ENCODE measurements at places on chromosomes 11 and 22.

DNA sequence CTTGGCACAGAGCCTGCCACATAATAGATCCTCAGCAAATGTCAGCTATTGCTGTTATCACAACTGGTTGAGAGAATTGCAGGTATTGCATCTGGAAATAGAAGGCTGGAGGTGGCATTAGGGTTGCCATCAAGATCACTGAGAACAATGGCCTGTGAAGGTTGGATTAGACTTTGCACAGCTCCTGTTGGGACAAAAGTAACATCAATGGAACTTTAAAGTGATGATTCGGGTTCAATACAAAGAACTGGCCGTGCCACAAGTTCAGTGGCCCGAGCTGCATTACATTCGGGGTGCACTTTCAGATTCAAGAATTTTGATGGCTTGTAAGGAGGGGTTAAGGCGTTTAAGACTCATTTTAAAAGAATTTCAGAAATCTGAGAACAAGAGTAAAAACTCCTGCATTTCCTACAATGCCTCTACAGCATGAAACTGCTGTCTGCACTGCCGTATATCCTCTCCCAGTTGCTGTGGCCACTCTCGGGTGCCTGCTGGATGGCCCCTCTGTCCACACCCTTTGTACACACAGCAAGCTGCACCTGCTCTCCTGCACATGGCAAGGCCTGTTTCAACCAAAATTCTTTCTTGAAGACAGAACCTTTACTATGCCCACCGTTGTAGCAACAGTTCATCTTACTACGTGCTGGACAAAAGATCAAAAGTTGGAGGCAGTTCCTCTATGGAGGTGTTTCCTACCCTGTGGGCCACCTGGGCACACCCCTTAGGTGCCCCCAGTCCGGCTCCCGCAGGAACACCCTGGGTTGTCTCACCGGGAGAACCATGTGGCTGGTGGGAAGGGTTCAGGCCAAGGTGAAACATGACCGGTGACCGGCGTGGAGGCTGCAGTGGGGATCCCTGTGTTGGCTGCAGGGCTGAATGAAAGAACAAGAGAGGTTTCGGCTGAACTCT lies 17.5 kb upstream of the SHANK2 start:
- DNase-seq = no peak

GRCh38 chr11:103594283-103594682 lies 442.2 kb upstream of the DDI1 start:
- DNase-seq = no peak

DNA sequence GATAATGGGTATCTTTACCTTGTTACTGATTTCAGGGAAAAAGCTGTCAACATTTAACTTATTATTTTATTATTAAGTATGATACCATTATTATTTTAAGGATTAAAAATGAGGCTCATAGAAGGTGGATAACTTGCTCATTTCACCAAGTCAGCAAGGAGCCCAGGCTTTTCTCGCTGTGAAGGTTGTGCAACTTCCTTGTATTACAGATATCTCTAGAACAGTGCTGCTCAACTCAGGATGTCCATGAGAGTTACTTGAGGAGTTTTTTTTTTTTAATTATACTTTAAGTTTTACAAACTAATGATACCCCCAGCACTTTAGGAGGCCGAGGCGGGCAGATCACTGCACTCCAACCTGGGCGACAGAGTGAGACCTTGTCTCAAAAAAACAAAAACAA lies 98.2 kb downstream of the INSC start:
- DNase-seq = no peak

DNA sequence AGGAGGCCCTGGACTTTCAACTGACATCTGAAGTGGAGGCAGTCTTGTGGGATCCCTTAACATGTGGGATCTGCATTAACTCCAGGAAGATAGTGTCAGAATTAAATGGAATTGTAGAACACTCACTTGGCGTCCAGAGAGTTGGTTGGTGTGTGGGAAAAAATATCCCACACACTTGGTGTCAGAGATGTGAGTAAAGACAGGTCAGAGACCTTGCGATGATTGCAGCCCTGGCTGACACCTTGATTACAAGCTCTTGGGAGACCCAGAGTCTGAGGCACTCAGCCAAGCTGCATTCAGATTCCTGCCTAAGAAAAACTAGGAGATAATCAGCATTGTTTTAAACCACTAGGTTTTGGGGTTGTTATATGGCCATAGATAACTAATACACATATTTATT lies 7.2 kb upstream of the TPCN2 start:
- no peak for DNase-seq

GRCh38 chr11:68575025-68575665 lies 109.2 kb upstream of the GAL start:
- no peak for DNase-seq

GRCh38 chr22:43200031-43200430 lies 13.1 kb upstream of the TTLL12 start:
- no peak for DNase-seq

DNA sequence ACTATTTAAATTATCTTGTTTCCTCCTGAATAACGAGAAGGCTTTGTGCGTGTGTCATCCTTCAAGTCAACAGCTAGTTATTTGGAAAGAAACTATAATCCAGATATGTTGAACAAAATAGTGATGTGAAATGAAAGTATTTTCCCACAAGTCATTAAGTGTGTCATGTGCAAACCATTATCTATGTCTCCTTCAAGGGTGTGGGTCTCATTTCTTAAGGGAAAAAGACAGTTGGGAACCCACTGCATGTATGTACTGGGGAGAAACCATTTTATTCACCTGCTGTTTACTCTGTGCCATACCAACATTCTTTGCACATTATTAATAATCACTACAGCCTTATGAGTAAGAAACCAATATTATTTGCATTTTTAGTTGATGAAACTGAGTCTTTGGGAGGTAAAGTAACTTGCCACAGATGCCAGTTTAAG lies 145.3 kb upstream of the CTSC start:
- no peak for DNase-seq

DNA sequence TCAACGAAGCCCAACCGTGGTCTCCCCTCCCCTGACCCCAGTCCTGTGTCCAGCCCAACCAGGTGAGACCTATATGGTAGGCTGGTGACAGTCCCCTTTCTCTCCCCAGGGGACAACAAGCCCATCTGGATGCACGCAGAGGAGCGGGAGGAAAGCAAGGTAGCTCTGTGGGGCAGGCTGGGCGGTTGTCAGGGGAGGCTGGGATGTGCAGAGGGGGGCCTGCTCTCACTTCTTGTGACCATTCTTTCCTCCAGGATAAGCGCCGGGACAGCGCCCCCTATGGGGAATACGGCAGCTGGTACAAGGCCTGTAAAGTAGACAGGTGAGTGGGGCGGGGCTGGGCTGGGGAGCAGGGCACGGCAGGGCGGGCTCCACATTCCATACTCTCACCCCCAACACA lies 3.5 kb upstream of the RAB1B start:
- no peak for DNase-seq

- no peak for DNase-seq
Measured at GRCh38 chr22:45238957-45239680, 1.6 kb downstream of the KIAA0930 start.

DNA sequence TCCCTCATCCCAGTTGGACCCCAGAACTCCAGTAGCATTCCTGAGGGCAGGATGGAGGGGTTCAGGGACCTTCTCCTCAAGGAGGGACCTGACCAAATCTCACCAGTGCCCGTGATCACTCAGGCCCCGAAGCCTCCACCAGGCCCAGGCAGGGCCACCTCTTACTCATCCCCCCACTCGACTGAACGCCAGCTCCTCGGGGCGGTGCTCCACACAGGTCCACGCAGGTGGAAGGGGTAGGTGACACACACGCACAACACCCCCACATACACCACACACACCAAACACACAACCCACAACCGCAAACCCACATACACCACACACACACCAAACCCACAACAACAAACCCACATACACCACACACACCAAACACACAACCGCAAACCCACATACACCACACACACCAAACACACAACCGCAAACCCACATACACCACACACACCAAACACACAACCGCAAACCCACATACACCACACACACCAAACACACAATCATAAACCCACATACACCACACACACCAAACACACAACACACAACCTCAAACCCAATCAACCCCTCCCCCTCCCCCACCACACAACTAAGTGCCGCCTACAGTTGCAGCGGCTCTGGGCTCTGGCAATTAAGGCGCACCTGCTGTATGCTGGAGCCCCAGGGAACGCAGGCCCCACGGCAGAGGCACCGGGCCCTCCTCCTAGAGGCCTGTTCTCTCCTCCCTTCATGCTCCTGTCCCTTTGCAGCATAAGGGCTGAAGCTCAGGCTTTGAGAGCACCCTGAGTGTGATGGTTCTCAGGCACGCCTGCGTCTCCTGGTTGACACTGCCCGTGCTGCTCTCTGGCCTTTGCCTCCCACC lies 1318.1 kb downstream of the TBC1D22A start:
- DNase-seq = no peak

GRCh38 chr22:48161298-48161697 lies 1398.8 kb downstream of the TBC1D22A start:
- DNase-seq = no peak

- no peak for DNase-seq
Measured at GRCh38 chr22:21921729-21922128, 30.9 kb downstream of the PPM1F start.

- no peak for DNase-seq
Measured at GRCh38 chr11:118521892-118522311, 5.4 kb upstream of the TTC36 start.

DNA sequence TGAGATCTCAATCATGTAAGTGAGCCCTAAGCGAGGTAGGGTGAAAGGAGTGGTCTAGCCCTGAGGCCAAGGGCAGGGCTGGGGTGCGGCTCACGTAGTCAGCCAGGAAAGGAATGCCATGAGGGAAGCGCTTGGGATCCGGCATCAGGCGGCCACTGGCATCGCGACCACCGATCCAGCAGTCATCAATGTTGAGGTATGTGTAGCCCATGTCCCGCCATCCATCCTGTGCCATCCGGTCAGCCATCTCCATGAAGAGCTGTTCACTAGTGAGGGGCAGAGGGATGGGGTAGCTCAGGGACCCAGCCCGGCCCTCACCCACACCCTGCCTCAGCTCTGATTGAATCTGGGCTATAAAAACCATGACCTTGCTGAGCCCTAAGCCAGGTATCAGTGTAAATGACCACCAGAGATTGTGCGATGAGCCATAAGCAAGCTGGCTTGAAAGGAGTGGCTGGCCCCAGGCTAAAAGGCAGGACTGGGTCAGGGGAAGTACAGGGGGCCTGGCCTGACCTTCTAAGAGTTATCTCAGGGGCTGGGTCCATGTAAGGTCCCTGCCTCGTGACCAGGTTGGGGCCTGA lies 2.9 kb downstream of the NAGA start:
- no peak for DNase-seq

DNA sequence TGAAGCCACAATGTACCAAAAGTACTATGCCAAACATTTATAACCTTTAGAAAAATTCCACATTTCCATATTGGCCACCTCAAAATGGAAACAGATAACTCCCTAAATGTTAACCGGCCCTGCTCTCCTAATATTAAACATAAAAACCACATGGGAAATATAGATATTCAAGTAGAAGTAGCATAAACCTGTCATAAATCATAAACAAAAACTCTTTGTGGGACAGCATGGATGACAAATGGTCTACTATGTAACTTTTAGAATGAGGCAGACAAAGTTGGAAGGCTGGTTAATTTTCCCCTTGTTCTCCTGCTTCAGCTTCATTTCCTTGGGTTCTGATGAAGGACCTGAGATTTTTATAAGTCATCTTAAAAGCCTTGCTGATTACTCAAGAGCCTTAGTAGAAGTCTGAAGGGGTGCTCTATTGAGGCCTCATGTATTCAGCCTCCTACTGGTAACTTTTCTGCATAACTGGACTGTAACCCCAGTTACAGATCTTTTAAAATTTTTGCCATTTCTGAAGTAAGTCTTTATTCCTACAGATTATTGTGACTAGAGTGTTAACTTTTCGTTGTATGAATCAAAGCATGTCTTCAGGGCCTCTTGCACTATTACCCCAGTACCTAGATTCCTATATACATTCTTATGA lies 116.4 kb downstream of the STIM1 start:
- no peak for DNase-seq

DNA sequence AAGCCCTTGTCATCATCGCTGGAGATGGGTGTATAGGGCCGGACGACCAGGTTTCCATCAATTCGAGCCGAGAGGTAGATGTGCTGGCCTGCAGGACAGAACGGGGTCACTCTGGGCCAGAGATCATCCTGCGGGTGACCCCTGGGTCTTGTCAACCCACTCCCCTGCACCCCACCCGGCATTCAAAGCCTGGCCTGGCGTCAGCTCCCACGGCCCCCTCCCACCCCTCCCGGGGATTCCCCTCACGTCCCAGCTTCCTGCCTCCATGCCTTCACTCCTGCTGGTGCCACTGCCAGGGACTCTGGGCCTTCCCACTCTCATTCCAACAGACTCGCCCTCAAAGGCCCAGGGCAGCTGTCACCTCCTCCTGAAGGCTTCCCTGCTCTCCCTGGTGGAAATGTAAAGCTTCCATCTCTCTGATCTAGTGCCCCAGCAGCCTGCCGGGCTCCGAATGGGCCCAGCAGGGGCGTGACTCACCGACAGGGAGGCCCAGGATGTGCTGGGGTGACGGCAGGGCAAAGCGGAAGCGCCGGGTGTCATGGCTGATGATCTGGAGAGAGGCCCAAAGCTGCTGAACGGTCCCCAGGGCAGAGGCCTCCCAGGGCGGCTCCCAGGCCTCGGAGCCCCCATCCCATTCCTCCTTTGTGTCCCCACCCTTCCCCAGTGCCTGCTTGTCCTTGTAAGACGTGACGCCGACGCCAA lies 9.3 kb downstream of the ATP5MGL start:
- no peak for DNase-seq

DNA sequence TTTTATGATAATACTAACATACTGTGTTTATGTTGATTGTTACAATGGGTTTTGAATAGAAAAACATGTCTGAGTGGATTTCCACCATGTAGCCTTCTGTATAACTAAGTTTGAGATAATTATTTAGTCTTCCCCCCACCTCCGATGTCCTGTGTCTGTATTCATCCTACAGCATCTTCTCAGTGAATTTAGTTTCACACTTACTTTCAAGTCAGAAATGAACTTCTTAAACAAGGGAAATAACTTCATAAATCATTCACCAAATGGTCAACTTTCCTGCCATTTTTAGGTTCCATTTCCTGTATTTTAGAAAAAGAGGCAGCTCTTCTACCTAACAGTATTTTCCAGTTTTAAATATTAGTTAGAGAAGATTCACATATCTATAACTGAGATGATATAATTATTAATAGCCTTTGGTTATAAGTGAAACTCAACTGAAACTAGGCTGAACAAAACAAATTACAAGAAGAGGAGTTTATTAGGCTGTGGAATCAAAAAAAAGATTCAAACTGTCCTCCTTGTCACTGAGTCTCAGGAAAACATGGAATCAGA lies 3.5 kb downstream of the OR51B5 start:
- DNase-seq = no peak

DNA sequence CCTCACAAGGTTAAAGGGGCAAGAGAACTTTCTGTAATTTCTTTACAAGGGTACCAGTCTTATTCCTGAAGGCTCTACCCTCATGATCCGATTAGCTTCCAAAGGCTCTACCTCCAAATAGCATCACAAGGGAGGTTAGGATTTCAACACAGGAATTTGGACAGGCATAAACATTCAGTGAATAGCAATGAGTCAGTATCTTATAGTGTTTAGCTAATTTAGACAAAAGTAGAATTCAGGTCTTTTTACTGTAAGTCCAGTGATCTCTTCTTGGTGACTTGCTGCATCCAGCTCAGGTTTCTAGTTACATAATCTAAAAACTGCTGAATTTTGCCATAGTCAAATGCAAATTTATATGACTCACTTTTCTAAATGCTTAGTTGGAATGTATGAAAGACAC lies 1995.6 kb upstream of the RAG2 start:
- DNase-seq = no peak

- DNase-seq = no peak
Measured at GRCh38 chr11:1881442-1882264, 10.0 kb downstream of the PRR33 start.

- DNase-seq = no peak
Measured at GRCh38 chr11:44625759-44626523, 60.5 kb downstream of the CD82 start.

- no peak for DNase-seq
Measured at GRCh38 chr22:44012162-44012561, 11.9 kb upstream of the PARVB start.

Data from occipital lobe (tissue), 3 donors.